A549 treated with AZD2906 at 1 μM for 4 hours (cell line): ENCODE measurements at places on chromosomes 2 and 18. TPM values are rescaled to one million over a fixed set of nuclear protein-coding genes. Genes with fewer than 3 reads are reported as not detected.

CHRND gene
- not detected in 5 replicates for total RNA-seq

TPO gene
- total RNA-seq: 0.08 to 0.28 TPM (median 0.15 TPM) in 5 replicates

LHCGR gene
- not detected in 5 replicates for total RNA-seq

IL1F10 gene
- 0.09 to 0.24 TPM in 2 of 5 replicates, not detected in the others for total RNA-seq

UGT1A10 gene
- total RNA-seq: 0.03 to 0.14 TPM (median 0.08 TPM) in 4 of 5 replicates, not detected in the other

CCL20 gene
- total RNA-seq: 3.5 to 6.9 TPM (median 5.9 TPM) in 5 replicates
